ENCODE measurements at places on chromosomes 1 and 21.
A peak's percentile ranks its signal among the peaks of the same experiment; 100 is the strongest.

- DNase-seq, result no peak
Observed at GRCh38 chr1:233479110-233479890, 134.6 kb upstream of the KCNK1 start.

DNA sequence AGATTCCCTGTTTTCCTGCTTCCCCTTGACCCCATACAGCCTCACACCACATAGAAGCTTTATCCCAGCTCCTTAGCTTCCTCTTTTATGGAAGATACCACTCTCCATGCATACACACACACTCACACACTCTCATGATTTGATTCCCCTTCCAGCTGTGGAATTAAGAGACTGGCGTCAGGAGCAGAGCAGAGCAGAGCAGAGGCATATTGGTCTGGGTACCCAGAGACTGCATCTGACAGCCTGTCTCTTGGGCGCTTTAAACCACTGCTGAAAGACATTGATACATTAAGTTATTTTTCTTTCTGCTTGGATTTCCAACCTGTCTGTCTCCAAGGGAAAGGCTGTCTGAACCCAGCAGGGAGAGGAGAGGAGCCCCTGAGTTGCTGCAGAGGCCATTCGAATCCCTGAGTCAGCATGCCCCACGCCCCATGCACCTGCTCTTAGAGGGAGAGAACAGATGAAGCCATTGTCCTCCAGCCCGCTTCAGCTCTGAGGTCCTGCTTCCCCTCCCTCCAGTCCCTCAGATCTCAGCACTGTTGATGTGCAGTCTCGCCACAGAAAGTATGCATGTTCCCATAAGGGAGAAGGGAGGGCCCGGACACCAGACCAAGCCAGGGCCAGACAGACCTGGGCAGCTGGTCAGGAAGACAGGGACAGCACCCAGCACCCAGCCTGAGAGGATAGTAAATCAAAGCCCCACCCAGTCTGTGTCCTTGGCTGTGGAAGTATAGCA lies 66.7 kb upstream of the GJB5 start:
- DNase-seq, result no peak

DNA sequence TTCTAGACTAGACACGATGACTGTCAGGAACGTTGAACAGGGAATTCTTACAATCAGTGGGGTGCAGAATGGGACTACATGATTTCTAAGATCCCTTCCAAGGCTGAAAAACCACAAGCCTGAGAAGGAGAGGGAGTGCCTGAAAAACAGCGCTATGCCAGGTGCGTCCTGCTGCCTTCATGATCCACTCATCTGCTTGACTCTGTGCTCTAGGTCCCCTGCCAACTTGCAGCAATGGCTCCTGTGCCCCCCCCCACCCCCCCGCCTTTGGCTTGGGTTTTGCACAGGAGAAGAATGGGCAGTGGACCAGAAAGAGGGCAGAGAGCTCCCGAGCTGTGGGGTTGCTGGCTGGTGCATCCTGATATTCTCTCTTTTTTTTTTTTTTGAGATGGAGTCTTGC lies 5.9 kb downstream of the SLC2A7 start:
- no peak for DNase-seq

DNA sequence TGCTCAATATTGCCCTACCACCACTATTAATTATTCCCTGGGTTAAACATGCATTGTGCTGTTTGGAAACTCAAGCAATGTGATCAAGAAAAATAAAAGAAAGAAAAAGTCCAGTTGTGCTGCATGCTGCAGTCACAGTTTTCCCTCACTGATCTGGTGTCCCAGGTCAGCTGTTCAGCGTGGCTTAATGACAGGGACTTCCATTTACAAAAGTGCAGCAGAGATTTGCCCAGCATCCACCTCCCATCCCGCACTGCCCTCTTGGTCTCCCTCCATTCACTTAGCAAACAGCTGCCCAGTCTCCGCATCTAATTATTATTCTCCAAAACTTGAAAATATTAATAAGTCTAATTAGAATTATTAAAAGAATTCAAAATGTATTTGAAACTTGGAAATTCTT lies 2.0 kb upstream of the OR2T4 start:
- no peak for DNase-seq

DNA sequence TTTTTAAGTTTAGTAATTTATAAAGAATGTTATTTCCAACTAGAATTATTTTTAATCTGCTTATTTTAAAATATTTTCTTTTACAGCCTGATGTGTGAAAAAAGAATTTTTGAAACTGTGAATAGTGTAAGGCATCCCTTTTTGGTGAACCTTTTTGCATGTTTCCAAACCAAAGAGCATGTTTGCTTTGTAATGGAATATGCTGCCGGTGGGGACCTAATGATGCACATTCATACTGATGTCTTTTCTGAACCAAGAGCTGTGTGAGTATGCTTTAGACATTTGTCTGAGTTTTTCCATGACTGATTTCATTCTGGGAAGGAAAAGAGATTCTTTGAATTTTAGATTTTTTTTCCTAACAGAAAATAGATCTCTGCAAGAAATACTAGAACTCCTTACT lies 77.9 kb downstream of the GTF2B start:
- DNase-seq, result no peak

DNA sequence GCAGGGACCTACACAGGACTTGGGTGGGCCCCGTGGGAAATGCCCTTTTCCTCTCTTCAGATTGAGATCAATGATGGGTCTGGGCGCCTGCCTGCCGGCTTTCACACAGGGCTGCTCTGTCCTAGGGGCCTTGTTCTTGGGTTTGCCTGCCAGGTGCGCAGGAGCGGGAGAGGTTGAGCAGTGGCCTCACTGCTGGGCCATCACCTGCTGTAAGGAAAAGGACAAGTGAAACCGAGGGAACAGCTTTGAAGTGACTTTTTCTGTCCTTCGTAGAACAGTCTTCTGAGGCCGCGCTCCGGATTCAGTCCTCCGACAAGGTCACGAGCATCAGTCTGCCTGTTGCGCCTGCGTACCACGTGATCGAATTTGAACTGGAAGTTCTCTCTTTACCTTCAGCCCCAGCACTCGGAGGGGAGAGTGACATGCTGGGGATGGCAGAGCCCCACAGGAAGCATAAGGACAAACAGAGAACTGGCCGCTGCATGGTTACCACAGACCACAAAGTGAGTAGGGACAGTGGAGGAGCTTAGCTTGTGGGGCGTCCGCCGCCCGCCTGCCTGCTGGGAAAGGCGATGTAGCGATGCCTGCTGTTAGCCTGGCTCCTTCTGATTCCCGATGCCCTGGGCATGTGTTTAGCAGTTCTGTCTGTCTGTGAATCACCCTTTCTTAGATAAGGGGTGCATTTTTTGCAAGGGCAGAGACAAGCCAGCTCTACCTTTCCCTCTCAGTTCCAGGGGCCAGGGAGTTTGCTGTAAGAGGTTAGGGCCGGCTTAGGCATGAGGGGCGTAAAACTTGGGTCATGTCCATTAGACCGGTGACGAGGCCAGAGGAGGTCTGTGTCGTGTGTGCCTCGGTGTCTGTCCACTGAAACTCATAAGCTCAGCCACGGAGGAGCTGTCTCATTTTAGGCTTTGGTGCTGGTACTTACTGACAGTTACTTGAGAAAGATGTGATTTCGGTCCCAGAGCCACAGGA lies 19.5 kb upstream of the PWP2 start:
- DNase-seq, result no peak

GRCh38 chr1:20366463-20367115 lies 75.9 kb downstream of the VWA5B1 start:
- DNase-seq, result no peak

- DNase-seq, result peak; percentile 55
Observed at GRCh38 chr1:21857142-21857839, 45.2 kb downstream of the LDLRAD2 start.

DNA sequence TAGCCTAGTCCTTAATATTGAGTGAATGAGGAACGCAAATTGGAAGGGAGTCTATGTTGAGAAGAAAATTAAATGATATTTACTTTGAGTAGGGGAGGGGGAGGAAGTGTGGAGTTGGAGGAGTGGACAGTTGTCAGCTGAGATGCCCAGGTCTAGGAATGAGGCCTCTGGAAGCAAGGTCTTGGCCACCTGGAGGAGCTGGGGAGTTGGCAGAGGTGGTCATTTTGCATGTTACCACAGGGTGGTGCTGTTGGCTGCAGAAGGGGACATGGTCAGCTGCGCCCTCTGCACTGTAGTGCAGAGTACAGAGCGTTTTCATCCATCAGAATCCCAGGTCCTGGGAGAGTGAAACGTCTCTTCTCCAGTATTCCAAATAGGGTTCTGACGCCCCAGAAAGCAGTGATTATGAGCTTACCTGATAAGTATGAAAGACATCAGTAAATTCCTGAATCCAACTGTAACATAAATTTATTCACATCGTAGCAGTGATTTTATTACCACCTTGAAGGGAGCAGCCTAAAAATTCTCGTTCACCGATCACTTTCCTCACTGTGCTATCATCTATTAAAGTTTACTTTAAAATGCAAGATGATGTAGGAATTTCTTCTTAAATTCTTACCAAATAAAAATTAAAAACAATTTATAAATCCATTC lies 13.8 kb downstream of the PARK7 start:
- peak; percentile 89 for DNase-seq

GRCh38 chr1:218946147-218946546 lies 227.5 kb upstream of the LYPLAL1 start:
- DNase-seq, result no peak

GRCh38 chr1:110872745-110873720 lies at the start of gene CD53:
Gene CD53, plus strand, starts transcription at chr1:110873148. Its CDS starts 18,261 bp downstream, at chr1:110891409.
- DNase-seq, result no peak

GRCh38 chr1:45594412-45594811 lies 10.6 kb downstream of the NASP start:
- no peak for DNase-seq

DNA sequence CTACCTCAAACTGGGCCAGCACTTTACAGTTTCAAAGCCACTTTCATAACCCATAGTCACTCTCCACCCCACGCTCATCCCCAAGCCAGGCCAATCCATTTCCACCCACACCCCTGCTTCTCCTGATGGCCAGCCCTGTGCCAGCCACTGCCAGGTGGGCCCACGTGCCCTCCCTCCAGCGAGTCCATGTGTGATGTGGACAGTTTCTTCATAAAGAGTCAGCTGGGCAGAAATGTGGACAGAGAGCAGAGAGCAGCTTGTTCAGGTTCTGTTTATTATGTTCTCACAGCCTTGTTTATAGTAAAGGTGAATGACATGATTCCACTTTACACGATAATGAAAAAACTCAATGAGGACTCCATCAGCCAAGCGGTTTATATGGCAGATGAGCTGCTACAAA lies 37.4 kb upstream of the RGS16 start:
- DNase-seq, result no peak

All from foreskin fibroblast (primary cell).